ENCODE measurements at places on chromosomes 4 and X.

- DNase-seq = no peak
Measured at GRCh38 chr4:159267869-159268285, 165.0 kb downstream of the RAPGEF2 start.

GRCh38 chr4:159197885-159198269 lies 95.0 kb downstream of the RAPGEF2 start:
- DNase-seq = no peak

DNA sequence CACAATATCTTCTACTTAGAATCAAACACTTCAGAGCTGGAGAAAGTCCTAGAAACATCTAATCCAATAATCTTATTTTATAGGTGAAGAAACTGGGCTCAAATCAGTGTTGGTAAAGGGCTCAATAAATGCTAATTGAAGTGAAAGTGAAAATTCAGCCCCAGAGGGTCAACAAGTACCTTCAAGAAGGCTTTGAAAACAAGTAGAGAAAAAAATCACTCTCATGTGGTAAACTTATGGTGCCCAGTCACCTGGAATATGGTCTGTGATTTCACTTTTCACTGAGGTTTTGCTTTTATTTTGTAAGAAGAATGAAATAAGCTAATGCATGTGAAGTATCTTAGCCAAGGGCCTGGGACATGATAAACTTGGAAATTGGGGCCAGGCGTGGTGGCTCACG lies 29.1 kb upstream of the EIF4E start:
- DNase-seq = no peak

- DNase-seq = no peak
Measured at GRCh38 chr4:75895744-75896314, 6.4 kb downstream of the PPEF2 start.

All from uterus (tissue), 4 donors.